ENCODE measurements at places on chromosomes 5 and 9. TPM values are rescaled to one million over a fixed set of nuclear protein-coding genes. Genes with fewer than 3 reads are reported as not detected.

The XRCC4 gene
- total RNA-seq: 12.3 TPM

The ANKRD34B gene
- not detected for total RNA-seq

The GAS1 gene
- total RNA-seq: 0.05 TPM

The CDC20B gene
- total RNA-seq: 0.14 TPM

The ADAMTSL1 gene
- not detected for total RNA-seq

The LCN15 gene
- total RNA-seq: not detected

The COL15A1 gene
- 0.34 TPM for total RNA-seq

The FGFR4 gene
- 22.0 TPM for total RNA-seq

The CNTNAP3B gene
- total RNA-seq: 19.2 TPM

The OLFML2A gene
- total RNA-seq: 25.3 TPM

Data from A549 treated with DMSO at 1 μM for 4 hours (cell line).